H54 (cell line): ENCODE measurements at places on chromosomes 6 and 20.
A peak's percentile ranks its signal among the peaks of the same experiment; 100 is the strongest.

GRCh38 chr6:26335631-26336323, 29.2 kb upstream of the BTN3A2 start:
- DNase-seq: no peak

DNA sequence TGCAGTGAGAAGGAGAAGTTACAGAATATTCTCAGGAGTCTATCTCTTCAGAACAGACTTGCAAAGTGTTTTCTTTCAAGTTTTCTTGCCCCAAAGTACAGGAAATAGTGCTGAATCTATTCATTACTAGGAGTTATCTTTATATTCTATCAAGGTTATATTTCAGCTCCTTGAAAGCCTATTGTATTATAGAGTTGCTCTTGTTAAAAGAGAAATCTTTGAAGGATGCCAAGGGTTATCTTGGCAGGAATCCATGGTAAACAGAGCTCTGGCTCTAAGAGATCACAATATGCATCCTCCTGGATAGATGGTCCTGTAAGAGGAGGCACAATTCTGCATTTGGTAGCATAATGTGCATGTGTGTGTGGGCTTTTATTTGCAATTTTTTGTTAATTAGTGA, 21.2 kb upstream of the SNRPB2 start:
- DNase-seq: no peak

GRCh38 chr6:162615016-162615705, 112.4 kb downstream of the PRKN start:
- DNase-seq: no peak

DNA sequence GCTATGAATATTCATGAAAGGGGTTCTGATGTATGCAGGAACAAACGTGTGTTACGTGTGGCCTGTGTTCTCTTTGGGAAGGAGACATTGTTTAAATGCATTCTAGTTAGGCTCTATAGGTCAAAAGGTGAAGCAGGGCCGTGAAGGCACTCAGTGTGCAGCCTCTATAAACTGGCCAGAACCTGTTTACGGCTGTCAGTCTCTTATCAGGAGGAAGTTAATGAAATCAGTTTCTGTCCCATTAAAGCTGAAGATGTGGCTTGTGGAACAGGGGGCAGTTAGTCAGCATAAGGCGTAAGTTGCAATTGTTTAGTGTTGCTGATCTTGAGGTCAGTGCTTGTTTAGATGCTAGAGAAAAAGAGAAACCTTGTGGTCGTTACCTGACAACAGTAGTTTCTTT, 111.5 kb upstream of the KCNG1 start:
- DNase-seq: no peak

DNA sequence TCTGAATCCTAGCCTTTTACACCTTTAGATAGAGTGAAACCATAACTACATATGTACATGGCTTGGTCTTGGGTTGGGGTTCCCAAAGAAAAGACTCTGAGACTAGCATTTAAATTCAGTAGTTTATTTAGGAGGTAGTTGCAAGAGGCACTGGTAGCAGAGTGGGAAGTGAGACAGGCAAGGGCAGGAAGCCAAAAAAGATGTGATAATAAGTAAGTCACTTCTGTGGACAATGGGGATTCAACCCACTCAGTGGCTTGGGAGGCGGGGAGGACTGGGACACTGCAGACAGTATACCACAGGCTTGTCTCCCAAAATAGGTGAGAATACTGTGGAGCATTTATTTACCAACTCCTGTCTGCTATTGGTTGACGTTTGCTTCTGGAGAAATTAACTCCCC, 131.9 kb downstream of the SLC24A3 start:
- DNase-seq: no peak

DNA sequence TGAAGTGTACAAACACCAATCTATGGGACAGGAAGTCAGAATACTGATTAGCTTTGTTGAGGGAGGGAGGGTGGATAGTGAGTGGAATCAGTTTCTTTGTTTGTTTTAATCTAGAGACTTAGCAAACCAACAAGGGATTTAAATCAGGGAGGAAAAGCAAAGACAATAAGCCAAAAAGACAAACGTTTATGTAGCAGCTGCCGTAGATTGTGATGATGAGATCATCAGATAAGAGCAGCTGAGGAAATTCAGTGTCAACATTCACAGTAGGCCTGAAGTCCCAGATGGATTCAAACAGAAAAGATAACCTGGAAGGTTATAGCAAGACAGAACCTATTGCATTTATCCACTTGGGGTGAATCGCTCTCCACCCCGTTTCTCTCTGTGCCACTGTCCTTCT, 104.9 kb upstream of the SYNDIG1 start:
- DNase-seq: no peak

DNA sequence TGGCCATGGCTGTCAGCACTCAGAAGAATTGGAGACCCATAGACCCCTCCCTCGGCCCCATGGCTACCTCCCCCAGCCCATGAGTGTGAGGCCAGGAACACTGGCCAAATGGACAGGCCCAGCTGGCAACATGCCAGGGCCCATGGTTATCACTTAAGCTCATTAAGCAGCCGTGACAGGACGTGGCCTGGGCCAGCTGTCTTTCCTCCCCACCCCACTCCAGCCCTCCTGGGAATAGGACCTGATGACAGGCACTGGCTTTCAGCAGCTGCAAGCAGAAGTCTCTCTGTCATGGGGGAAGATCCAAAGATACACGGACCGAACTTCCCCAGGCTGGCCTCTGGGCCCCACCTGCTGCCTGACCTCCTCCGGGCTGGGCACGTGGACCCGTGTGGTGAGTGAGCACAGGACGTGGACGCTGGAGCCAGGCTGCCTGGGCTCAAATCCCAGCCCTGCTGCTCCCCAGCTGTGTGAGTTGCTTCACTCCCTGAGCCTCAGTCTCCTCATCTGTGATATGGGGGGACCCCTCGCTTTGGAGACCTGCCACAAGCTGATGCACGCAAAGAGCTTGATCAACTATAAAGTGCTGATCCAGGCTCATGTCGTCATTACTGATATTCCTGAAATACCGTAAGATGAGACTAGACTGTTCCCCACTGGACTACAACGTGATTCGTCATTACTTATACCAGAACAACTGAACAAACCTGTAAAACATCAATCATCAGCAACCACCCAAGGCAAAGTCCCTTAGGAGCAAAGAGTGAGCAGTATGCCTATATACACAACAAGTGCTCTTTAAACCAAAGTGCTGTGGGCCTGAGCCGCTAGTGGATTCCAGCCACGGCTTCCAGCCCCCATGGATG, 22.0 kb upstream of the VSTM2L start:
- DNase-seq: no peak

GRCh38 chr6:157911786-157912185, 69.9 kb upstream of the SYNJ2 start:
- DNase-seq: no peak

DNA sequence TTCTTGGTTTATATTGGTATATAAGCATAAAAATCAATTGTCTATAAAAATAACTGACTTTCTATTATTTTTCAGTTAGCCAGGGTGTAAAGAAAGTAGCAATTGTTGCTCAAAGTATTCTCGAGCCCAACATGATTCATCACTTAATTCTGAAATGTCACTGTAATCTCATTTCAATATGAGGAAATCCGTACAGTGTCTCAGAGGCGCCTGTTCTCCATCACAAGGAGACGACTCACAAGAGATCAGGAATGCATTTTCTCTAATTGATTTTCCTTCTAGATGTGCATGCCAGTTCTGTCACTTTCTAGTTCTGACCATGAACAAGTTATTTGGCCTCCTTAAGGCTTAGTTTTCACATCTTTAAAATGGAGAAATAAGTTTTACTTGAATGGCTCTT, 753.1 kb downstream of the MAFB start:
- no peak for DNase-seq

DNA sequence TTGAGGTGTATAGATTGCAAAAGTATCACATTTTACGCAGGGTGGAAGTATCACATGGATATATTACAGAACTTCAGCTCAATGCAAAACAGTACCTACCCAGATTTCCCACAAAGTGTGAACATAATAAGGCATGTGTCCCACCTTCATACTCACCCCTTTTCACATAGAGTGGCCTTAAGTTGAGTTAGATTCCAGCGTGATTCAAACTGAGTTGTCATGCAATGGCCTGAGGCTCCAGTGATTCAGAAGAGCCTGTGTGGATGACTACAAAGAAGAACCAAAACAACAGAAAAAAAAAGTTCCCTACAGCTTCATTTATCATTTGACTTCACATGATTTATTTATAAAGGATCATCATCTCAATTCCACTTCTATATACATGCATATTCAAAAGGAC, 309.7 kb downstream of the SLC35F1 start:
- DNase-seq: no peak

- DNase-seq: no peak
Measured at GRCh38 chr6:27837625-27838057, 74.6 kb downstream of the OR2B2 start.

GRCh38 chr20:41531518-41532275, 86.5 kb downstream of the CHD6 start:
- DNase-seq: no peak

DNA sequence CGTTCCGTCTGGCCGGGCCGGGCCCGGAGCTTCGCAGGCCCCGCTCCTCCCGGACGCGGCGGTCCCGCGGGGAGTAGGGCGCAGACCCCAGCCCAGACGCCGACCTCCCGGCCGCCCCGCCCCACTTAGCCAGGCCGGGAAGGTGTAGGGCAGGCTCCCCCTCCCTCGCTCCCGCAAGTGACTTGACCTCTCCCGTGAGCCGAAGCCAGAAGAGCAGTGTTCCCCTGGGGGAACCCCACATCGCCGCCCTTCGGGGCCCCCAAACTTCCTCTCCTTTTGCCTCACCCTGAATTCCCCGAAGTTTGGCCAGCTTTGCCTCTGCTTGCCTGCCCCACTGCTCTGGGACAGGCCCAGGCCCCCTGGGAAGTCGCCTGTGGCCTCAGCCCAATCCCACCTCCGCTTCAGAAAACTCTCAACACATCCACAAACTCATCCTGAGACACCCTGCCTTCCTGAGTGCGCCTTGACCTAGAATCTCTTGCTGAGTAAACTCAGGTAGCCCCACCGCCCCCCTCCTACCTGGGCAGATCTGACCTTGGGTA, 524 bp upstream of the NOL4L start:
- DNase-seq: no peak

- DNase-seq: no peak
Measured at GRCh38 chr6:33745548-33745947, 1.2 kb downstream of the IP6K3 start.

DNA sequence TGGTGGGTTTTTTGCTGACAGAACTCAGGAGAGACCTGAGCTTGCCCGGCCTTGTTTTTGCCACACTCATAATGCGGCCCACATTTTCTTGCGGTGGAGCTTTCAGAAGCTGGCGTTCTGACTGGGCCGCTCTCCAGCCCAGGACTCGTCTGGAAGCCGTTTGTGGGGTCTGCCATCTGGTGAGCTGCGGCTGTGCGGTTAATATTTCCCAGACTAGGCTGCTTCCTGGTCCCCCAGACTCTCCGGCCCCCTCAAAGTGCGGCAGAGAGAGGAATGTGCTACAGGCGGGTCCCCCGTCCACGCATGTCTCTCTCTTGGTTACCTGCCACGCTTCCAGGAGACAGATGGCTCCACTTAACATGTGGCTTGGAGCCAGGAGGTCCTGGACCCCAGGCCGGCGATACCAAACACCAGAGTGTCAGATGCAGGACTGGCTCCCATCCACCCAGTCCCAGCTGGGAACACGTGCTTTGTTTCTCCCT, 128.9 kb upstream of the PMEPA1 start:
- DNase-seq: no peak

DNA sequence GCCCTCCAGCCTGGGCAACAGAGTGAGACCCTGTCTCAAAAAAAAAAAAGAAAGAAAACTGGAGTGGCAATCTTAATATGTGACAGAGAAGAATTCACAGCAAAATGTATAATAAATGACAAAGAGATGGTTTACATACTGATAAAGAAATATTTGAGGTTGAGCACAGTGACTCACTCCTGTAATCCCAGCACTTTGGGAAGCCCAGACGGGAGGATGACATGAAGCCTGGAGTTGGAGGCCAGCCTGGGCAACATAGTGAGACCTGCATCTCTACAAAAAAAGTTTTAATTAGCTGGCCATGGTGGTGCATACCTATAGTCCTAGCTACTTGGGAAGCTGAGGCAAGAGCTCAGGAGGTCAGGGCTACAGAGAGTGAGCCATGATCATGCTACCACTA, 12.4 kb upstream of the DEFB118 start:
- no peak for DNase-seq

- no peak for DNase-seq
Measured at GRCh38 chr20:14647016-14647415, 309.6 kb upstream of the FLRT3 start.

DNA sequence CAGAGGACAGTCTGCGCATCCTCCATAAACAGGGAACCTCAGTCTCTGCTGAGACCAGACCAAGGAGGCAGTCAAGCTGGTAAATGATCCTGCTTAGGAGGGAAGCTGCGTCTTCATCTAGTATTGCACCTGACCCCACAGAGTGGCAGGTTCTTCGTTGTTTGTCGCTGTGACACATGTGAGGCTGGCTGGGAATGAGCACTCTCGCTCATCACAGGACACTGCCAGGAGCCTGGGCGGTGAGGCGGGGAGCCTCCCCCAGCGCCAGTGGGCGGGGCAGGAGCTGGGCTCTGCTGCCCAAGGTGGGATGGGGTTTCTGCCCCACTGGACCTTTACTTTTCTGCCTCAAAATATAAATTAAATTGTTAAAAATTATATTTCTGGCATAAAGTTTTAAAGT, 48.4 kb upstream of the SYNDIG1 start:
- no peak for DNase-seq

DNA sequence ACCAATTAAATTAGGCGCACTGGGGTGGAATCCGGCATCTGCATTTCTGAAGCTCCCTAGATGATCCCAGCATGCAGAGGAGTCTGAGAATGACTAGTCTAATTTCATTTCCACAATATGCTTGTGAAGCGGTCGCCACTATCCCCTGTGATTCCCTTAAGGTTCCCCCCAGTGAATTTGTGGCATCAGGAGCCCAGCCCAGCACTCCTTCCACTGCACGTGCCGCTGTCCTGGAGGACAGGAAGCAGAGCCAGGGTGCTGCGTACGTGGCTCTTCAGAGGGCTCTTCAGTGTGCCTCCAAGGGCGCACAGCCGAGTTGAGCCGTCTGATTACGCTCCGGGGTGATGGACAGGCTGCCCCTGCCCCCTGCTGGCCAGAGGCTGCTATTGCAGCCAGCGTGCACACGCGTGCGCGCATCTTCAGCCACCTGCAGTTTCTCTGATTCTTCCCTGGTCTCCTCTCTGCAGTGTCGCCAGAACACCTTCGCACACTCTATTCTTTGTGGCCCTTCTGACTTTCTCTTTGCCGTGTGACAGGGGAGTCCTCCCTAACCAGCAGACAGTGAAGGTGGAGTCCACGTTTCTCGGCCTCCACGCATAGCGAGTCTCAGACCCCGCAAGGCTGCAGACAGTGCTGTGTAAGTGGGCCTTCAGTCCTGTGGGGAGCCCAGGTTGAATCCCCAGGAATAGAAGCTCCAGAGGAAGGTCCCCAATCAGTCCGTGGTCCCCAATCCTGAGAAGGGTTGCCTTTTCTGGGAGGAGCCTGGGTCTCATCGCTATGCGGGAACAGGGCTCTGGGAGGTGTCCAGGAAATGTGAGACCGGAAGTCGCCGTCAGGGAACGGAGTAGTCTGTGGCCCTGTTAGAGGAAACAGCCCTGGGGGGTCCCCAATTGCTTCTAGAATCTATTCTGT, 16.5 kb upstream of the NCR2 start:
- peak; percentile 64 for DNase-seq

GRCh38 chr6:71107911-71108420, 151.1 kb upstream of the B3GAT2 start:
- DNase-seq: peak; percentile 35

- DNase-seq: no peak
Measured at GRCh38 chr6:148432462-148433195, 90.0 kb downstream of the SASH1 start.

GRCh38 chr6:37321516-37322415, 32.0 kb upstream of the RNF8 start:
- DNase-seq: no peak

GRCh38 chr6:80605165-80605989, 498.9 kb downstream of the BCKDHB start:
- no peak for DNase-seq

- DNase-seq: no peak
Measured at GRCh38 chr6:43963877-43964658, 163.2 kb downstream of the MRPL14 start.
